ENCODE measurements at places on chromosomes 6 and 20.

GRCh38 chr6:113352029-113352801 lies 504.9 kb upstream of the MARCKS start:
- no peak for DNase-seq

GRCh38 chr20:1415667-1416468 lies 23.0 kb upstream of the FKBP1A start:
- no peak for DNase-seq

GRCh38 chr6:30820193-30820592 lies 64.1 kb upstream of the DDR1 start:
- no peak for DNase-seq

GRCh38 chr6:135115411-135115810 lies 60.8 kb upstream of the HBS1L start:
- DNase-seq = no peak

DNA sequence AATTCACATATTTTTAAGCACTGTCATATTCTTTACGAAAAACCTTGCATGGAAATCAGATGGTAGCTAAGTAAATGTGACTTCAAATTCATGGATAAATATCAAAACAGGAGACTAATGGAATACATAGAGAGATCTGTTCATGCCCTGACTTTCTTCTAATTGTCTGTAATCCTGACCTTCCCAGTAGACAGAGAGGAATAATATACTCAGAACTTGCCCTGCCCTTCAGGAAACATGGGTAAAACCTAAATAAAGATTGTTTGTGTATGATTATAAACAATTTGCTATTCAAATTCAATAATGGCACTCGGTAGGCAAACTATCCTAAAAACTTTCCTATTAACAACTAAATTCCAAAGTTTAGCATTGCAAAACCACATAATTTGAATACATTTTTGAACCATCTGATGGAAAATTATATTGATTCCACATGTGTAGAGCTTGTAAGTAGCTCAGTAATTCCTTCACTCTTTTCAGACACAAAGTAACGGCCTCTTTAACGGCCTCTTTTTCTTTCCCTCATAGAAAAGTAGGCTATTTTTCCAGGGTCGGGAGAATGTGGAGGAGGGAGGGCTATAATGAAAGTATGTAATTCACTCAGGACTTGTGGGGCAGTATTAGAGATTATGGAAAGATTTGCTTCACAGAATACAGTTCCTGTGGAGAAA lies 227.6 kb downstream of the ALDH8A1 start:
- DNase-seq = no peak

DNA sequence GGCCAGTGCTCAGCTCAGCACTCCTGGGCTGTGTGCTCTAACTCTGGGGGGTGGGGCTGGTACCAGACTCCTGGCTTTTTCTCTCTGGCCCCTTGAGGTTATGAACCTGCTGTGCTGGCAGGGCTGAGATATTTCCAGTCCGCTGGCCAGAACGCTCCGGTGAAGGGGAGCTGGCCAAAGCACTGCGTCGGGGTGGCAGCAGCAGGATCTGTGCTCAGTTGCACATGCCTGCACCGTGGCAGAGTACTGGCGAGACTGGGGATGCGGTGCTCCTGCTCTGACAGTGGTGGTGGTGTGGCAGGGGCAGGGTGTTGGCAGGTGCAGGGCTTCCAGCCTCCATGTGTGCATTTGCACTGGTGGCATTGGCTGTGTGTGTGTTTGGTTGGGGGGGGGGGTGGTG lies 374.4 kb downstream of the PHF3 start:
- no peak for DNase-seq

DNA sequence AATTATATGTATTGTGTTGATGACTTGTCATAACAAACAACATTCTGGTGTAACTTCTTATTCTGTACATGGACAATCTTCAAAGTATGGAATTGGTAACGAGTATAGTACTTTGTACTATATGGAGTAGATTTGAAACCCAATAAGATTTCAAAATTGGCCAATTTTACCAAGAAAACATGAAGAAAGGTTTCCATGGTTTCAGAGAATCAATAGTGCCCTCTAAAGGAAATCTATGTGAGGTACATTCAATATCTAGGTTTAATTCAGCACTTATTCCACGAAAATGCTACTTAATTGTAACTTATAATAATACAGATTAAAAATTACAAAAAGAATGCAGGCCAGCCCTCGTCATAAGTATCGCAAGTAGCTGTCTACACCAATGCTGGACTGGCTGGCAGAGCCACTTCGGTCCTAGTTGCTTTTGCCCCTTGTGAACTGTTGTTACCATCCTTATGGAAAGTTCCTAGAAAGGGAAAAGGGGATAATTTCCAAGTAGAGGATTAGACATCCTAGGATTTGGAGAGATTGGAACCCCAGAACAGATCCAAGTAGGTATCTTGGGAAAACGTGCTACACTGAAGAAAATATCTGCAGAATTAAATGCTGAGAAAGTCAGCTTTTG lies 70.9 kb downstream of the LCA5 start:
- no peak for DNase-seq

- no peak for DNase-seq
Observed at GRCh38 chr6:166438211-166438861, 55.6 kb upstream of the MPC1 start.

Measured in activated CD4-positive, CD25-positive, alpha-beta regulatory T cell (primary cell).